HFFc6 (cell line): ENCODE measurements at places on chromosomes 1 and 21.

GRCh38 chr1:100683448-100684349, 35.8 kb upstream of the VCAM1 start:
- no peak for DNase-seq

DNA sequence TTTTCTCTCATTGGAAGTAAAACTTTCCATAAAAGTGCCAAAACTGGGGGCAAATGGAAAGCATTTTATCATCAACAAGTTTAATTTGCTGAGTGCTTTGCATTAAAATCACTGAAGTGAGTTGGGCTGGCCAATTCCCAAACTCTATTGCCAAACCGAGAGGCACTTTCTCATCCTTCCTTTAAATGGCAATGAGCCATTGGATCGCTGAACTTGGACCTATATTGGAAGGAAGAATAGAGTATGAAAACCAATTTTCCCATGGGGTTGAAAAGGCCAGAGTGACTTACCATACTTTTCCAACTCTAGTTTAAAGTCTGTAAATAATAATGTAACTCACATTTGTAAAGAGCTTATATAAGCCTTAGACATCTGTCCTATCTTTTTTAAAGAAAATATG, 189.1 kb upstream of the C1orf87 start:
- DNase-seq, result no peak

DNA sequence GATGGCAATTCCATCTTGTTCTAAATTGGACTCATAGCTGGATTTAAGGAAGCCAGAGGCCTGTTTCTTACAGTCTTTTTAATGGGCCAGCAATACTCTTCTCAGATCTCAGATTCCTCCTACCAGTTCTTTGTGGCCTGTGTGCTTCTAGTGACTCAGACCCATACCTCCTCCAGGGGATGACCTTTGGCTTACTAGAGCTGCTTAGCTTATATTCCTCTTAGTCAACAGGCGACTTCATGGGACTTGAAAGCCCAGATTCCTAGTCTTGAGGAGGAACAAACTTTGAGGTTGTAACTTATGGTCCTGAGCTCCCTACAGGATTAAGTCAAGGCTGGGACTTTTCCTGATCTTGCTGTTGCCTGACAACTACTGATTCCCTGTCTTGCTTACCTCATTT, 12.4 kb upstream of the PAPPA2 start:
- DNase-seq, result no peak

- peak; percentile 29 for DNase-seq
Observed at GRCh38 chr1:239982762-239983161, 108.9 kb upstream of the FMN2 start.

- no peak for DNase-seq
Observed at GRCh38 chr1:168609741-168610510, 33.5 kb downstream of the XCL1 start.

DNA sequence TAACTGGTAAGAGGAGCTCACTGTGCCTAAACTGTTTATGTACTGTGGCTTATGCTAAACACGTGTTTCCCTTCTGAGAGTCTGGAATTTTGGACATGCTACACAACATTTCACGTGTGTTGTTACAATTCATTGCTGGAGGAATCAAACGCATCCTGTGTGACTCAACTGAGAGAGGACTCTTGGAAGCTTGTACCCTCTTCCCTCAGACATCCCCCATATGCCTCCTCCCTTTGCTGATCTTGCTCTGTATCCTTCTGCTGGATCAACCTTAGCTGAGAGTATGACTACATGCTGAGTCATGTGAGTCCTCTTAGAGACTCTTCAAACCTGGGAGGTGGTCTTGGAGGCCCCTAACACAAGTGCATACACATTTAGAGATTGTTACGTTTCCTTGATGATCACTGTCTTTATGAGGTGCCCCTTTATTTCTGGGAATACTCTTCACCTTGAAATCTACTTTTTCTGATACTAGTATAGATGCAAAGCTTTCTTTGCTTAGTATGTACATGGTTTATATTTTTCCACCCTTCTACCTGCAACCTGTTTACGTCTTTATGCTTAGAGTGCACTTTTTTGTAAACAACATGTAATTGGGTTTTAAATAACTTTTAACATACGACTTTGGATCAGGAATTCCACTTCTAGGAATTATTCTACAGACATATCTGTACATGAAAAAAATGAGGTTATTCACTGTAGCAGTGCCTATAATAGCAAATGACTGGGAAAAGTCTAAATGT, 8.7 kb downstream of the NPHP4 start:
- DNase-seq, result peak; percentile 82

DNA sequence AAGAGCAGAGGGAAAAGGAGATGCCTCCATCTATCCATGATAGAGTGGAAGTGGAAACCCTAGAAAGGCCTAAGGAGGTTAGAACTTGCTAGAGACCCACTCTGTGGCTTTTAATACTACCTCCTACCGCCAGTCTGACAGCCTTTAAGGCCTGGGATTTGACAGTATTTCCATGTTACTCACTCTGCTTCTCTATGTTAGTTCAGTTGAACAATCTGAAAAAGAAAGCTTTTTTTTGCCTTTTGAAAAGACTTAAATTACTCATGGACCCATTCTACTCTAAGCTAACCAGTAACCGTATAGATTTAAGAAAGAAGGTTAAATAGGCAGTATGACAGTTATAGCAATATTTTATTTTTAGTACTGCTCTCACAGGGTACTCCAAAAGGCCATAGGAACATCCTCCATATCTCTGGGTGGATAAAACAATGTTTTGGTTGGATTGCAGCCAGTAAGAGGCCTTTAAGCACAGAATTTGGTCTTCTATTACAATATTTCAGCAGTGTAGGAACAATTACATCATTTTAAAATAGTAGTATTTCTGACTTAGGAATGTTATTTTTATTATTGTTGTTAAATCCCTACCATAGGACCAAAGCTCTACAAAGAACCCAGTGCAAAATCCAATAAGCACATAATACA, 15.9 kb upstream of the GPR25 start:
- DNase-seq, result no peak

- no peak for DNase-seq
Observed at GRCh38 chr1:10901091-10901890, 104.8 kb upstream of the CASZ1 start.

- no peak for DNase-seq
Observed at GRCh38 chr1:19229828-19230325, 19.8 kb upstream of the UBR4 start.

DNA sequence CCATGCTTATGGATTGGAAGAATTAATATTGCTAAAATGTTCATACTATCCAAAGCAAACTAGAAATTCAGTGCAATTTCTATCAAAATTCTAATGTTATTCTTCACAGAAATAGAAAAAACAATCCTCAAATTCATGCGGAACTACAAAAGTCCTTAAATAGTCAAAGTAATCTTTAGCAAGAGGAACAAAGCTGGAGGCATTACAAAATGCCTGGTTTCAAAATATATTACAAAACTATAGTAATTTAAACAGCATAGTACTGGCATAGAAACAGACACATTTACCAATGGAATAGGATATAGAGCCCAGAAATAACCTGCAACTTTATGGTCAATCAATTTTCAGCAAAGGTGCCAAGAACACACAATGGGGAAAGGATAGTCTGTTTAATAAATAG, 3.8 kb downstream of the CTSS start:
- no peak for DNase-seq

- no peak for DNase-seq
Observed at GRCh38 chr1:12565094-12565965, 52.7 kb downstream of the DHRS3 start.

- no peak for DNase-seq
Observed at GRCh38 chr1:19792237-19793002, 7.3 kb downstream of the TMCO4 start.

GRCh38 chr1:187310038-187310631, 481.4 kb downstream of the PLA2G4A start:
- DNase-seq, result no peak

DNA sequence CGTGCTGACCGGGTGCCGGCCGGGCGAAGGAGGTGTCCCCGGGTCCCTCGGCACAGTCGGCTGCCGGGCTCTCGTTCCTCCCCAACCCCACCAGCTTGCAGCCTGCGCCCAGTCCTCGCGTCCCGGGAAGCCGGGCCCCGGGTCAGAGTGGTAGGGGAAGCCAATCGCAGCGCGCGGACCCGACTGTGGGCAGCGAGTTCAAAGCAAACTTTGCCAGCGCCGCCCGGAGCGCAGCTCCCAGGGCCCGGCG, 328 bp downstream of the MYCL start:
- DNase-seq, result no peak

GRCh38 chr21:16192902-16193301, 463.1 kb downstream of the USP25 start:
- peak; percentile 4 for DNase-seq

GRCh38 chr1:35883635-35884101, 659 bp downstream of the AGO1 start:
- DNase-seq, result peak; percentile 2

- no peak for DNase-seq
Observed at GRCh38 chr1:184426278-184426674, 39.4 kb downstream of the C1orf21 start.

DNA sequence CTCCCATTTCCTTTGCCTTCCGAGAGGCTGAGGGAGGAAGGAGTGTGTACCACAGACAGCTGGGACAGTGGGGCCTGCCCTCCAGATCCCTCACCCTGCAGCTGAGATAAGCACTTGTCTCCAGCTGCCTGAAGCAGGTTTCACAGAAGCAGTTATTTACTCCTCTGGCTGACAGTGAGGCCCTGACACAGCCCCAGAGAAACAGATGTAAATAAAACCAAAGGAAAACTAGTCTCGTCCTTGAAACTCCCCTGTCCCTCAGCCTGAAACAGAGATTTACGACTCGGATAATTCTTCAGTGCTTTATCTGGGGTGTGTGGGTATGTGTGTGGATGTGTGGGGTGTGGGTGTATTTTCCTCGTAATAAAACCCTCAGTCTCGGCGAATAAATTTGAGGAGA, 181.1 kb downstream of the IGSF21 start:
- no peak for DNase-seq

DNA sequence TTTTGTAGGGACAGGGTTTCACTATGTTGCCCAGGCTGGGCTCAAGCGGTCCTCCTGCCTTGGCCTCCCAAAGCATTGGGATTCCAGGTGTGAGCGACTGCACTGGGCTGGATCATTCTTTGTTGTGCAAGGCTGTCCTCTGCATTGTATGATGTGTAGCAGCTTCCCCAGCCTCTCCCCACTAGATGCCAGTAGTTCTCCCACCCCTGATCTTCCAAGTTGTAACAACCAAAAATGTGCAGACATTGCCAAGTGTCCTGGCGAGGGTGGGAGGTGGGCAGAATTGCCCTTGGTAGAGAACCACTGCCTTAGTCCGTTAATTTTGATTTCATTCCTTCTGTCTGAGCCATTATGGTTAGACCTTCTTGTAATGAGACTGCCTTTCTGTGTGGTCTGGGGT, 7.2 kb downstream of the GALNT2 start:
- no peak for DNase-seq

DNA sequence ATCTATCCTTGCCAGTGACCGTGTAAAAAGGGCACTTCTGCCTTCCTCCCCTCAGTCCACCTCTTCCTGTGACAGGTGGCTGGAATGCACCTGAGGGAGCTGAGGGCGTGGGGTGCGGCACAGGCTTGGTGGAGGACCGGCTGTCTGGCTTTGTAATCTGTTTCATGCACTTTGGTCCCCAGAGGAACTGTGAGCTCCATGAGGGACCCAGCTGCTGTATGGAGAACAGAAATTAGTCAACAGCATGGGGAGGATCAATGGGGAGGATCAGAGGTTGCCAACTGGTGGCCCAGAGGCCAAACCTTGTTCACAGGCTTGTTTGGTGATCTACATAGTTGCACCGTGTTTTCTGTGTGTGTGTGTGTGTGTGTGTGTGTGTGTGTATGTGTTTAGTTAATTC, 19.0 kb upstream of the LUZP1 start:
- DNase-seq, result no peak

DNA sequence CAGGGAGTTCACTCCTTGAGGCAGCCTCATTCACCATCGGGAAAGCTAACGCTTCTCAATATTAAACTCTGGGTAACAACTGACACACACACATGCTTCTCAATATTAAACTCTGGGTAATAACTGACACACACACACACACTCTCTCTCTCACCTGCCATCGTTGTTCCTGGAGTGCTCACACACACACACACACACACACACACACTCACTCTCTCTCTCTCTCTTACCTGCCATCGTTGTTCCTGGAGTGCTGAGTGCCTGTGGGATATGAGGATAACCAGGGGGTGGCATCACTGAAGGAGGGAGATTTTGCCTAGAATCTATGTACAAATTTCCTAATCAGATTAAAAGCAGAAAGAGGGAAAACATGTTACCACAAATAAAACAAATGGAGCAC, 17.1 kb upstream of the GUCA2A start:
- no peak for DNase-seq
